ENCODE measurements at places on chromosomes 2 and 18.

DNA sequence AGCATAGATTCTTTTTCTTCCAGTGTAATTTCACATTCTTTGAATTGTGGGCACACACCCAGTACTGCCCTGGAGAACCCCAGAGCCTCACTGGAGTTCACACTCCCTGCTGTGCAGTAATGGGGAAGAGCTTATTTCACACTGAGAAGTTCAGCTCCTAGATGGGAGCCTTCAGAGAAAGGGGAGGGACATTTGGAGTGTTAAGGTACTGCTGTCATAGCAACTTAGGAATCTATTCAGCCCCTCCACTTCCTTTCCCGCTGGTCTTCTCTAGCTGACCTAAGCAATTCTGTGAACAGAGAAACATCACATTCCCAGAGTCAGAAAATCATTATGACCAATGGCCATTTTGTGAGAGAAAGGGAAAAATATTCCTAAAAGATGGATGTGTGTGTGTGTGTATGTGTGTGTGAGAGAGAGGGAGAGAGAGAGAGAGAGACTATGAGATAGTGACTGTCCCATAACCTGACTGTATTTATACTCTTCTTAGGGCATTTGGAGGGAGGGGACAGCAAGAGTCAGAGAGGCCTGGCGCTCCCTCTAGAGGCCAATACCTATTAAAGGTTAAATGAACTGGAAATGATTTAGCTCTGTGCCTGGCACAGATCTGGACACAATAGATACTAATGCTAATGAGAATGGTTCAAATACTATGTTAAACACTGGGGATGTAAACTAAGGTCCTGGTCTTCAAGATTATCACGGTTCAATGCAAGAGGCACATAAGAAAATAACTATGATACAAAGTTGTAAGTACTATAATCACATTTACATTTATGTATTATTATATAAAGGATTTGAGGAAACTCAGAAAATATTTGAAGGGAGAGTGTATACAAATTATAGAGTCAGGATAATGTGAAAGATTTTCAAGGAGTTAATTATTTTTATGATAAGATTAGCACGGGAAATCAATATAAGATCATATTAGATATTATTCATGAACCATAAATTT is 41.5 kb upstream of the RPE start:
- H3K4me1 ChIP-seq: peaks cover 4% of the 10 kb centered on the region
- H3K4me3 ChIP-seq: no peak overlapping the region
- no peaks in the 10 kb centered on the region for H3K27me3 ChIP-seq
- no peaks in the 10 kb centered on the region for H3K36me3 ChIP-seq

- H3K36me3 ChIP-seq: no peaks in the 10 kb centered on the region
- H3K4me1 ChIP-seq: no peaks in the 10 kb centered on the region
- DNase-seq: no peak
- H3K4me3 ChIP-seq: no peak overlapping the region
These were observed 10.0 kb downstream of the FOXI3 start for GRCh38 chr2:88442473-88442872.

- H3K27ac ChIP-seq: no peak overlapping the region
- H3K4me3 ChIP-seq: no peak overlapping the region
- H3K36me3 ChIP-seq: peaks cover 18% of the 10 kb centered on the region
These were observed 9.1 kb downstream of the TPRKB start for GRCh38 chr2:73728043-73728442.

- peaks cover 3% of the 10 kb centered on the region for H3K27me3 ChIP-seq
- no peaks in the 10 kb centered on the region for H3K4me1 ChIP-seq
- no peak overlapping the region for H3K4me3 ChIP-seq
- no peak overlapping the region for H3K27ac ChIP-seq
- no peaks in the 10 kb centered on the region for H3K36me3 ChIP-seq
These were observed 9.6 kb upstream of the LRP1B start for GRCh38 chr2:142140434-142140845.

GRCh38 chr2:44515416-44515815 is 153.7 kb downstream of the CAMKMT start:
- no peaks in the 10 kb centered on the region for H3K4me1 ChIP-seq
- no peak for DNase-seq
- no peaks in the 10 kb centered on the region for H3K36me3 ChIP-seq
- no peaks in the 10 kb centered on the region for H3K27me3 ChIP-seq
- no peak overlapping the region for H3K4me3 ChIP-seq
- H3K27ac ChIP-seq: no peak overlapping the region

- peaks cover 14% of the 10 kb centered on the region for H3K4me1 ChIP-seq
- H3K4me3 ChIP-seq: peak overlapping the region; percentile 47
- H3K27me3 ChIP-seq: no peaks in the 10 kb centered on the region
- DNase-seq: peak; percentile 85
- H3K36me3 ChIP-seq: no peaks in the 10 kb centered on the region
These were observed 125.5 kb upstream of the ZNF516 start for GRCh38 chr18:76620321-76621170.

- no peaks in the 10 kb centered on the region for H3K36me3 ChIP-seq
- H3K27me3 ChIP-seq: no peaks in the 10 kb centered on the region
- no peaks in the 10 kb centered on the region for H3K4me1 ChIP-seq
- DNase-seq: no peak
These were observed 1605.8 kb downstream of the SUCLG1 start for GRCh38 chr2:82853299-82853698.

- H3K4me3 ChIP-seq: no peak overlapping the region
- peaks cover 2% of the 10 kb centered on the region for H3K4me1 ChIP-seq
- DNase-seq: no peak
- no peak overlapping the region for H3K27ac ChIP-seq
- no peaks in the 10 kb centered on the region for H3K27me3 ChIP-seq
- H3K36me3 ChIP-seq: no peaks in the 10 kb centered on the region
These were observed 203.5 kb downstream of the CYP26B1 start for GRCh38 chr2:71944183-71944550.

DNA sequence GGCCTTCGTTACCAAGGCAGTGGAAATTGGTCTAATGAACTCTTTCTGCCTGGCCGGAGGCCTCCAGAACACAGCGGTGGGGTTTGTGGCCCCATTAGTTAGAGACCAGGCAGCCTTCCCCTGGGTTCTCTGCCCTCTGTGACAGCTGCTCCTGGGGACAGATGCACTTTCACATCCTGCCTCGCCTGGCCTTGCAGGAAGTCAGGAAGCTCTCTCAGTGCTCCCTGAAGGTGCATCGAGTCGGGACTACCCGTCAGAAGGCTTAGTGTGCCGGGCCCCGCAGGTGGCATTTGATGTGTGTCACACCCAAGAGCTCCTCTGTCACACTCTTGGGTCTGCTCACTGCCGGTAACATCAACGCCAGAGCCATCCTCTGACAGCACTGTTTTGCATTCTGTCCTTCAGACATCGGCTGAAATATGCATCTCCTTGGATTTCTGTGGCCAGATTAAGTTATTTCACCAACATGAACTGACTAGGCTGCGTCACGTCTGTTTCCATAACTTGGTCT is 158.3 kb downstream of the LDLRAD4 start:
- no peak overlapping the region for H3K27ac ChIP-seq
- peaks cover 8% of the 10 kb centered on the region for H3K4me1 ChIP-seq
- no peaks in the 10 kb centered on the region for H3K27me3 ChIP-seq

DNA sequence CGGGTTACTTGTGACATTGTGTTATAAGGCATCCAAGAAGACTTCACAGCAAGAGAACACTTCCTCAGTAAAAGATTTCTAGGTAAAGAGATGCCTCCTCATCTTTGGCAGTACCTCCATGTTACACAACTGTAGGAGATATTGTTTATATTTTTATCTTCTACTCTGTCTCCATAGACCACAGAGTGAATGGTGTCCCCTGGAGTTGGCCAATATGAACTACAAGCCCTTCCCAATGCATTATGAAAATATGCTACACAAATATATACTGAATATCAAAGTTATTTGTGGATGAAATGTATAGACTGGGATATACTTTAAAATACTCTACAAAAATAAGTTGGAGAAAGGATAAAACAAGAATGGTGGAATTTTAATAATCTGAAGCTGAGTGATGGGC is 46.7 kb downstream of the MBOAT2 start:
- H3K36me3 ChIP-seq: peaks cover 6% of the 10 kb centered on the region
- no peaks in the 10 kb centered on the region for H3K27me3 ChIP-seq
- peaks cover 3% of the 10 kb centered on the region for H3K4me1 ChIP-seq
- H3K27ac ChIP-seq: no peak overlapping the region
- no peak for DNase-seq

GRCh38 chr2:13666582-13667414 is 950.1 kb downstream of the TRIB2 start:
- H3K36me3 ChIP-seq: no peaks in the 10 kb centered on the region
- no peak for DNase-seq
- no peaks in the 10 kb centered on the region for H3K27me3 ChIP-seq
- H3K4me1 ChIP-seq: no peaks in the 10 kb centered on the region
- no peak overlapping the region for H3K27ac ChIP-seq

GRCh38 chr2:241573741-241574140 is 15.2 kb downstream of the BOK start:
- H3K4me1 ChIP-seq: peaks cover 27% of the 10 kb centered on the region
- H3K4me3 ChIP-seq: no peak overlapping the region
- peaks cover 52% of the 10 kb centered on the region for H3K36me3 ChIP-seq
- H3K27me3 ChIP-seq: no peaks in the 10 kb centered on the region

GRCh38 chr2:192416060-192416459 is 221.3 kb upstream of the TMEFF2 start:
- no peak for DNase-seq
- H3K27ac ChIP-seq: no peak overlapping the region
- H3K36me3 ChIP-seq: no peaks in the 10 kb centered on the region
- H3K4me3 ChIP-seq: no peak overlapping the region

- no peak overlapping the region for H3K27ac ChIP-seq
- no peaks in the 10 kb centered on the region for H3K36me3 ChIP-seq
- no peaks in the 10 kb centered on the region for H3K27me3 ChIP-seq
- H3K4me3 ChIP-seq: no peak overlapping the region
- DNase-seq: no peak
These were observed 973.7 kb upstream of the POU3F3 start for GRCh38 chr2:103880081-103880834.

DNA sequence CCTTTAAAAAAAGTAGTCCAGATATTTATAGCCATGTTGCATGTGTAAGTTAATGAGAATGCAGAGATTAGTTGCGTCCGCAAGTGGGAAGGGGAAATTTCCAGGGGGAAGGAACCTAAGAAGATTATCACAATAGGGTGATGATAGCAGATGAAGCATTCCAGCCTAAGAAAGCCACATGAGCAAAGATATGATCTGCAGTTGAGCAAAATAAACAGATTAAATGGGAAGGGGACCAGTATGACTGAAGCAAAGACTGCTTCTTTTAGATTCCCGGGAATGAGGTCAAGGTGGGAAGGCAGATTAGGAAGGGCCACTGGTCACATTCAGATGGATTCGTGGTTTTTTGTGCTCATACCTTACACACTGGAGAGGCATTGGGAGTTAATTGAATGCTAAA is 154.6 kb upstream of the CDH2 start:
- H3K4me3 ChIP-seq: no peak overlapping the region
- H3K36me3 ChIP-seq: no peaks in the 10 kb centered on the region
- H3K4me1 ChIP-seq: no peaks in the 10 kb centered on the region

DNA sequence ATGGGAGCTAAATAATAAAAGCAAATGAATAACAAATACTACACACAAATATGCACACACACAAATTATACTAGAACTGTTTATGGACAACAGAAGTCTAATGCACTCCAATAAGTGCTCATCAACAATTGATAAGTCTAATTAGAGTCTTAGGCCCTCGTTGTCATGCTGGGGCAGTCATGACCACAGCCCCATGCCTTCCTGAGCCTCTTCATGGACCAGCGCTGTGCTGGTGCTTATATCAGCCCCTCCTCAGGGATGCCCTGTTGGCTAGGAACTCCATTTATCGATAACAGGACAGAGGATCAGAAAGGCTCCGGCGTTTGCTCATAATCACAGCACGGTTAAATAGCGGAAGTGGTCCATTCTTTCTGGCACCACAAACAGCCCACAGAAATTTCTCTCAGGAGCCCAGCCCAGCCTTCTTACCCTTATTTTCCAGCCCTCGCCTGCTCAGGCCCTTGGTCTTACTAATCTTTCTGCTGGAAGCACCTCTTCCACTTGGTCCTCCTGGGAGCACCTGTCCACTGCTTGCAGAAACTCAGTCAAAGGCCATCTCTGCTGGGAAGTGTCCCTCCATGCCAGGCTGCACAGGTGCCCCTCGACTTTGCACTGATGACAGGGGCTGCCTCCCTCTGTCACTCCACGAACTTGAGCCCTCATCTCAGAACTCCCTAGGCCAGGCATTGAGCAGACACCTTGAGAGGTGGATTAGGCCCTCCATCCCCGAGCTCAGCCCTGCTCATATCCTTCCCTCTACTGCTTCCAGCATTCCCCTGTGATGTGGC is 500.2 kb upstream of the HS6ST1 start:
- H3K36me3 ChIP-seq: no peaks in the 10 kb centered on the region
- no peak overlapping the region for H3K4me3 ChIP-seq
- no peak for DNase-seq
- H3K4me1 ChIP-seq: no peaks in the 10 kb centered on the region
- peaks cover 16% of the 10 kb centered on the region for H3K27me3 ChIP-seq
- no peak overlapping the region for H3K27ac ChIP-seq

- H3K27me3 ChIP-seq: peaks cover 35% of the 10 kb centered on the region
- H3K27ac ChIP-seq: no peak overlapping the region
- no peak overlapping the region for H3K4me3 ChIP-seq
- no peaks in the 10 kb centered on the region for H3K36me3 ChIP-seq
- peak; percentile 84 for DNase-seq
These were observed 62.0 kb downstream of the ODC1 start for GRCh38 chr2:10385933-10386773.

- no peak overlapping the region for H3K27ac ChIP-seq
- H3K27me3 ChIP-seq: no peaks in the 10 kb centered on the region
- no peaks in the 10 kb centered on the region for H3K36me3 ChIP-seq
- no peaks in the 10 kb centered on the region for H3K4me1 ChIP-seq
These were observed 376.4 kb downstream of the INSIG2 start for GRCh38 chr2:118464546-118465265.

GRCh38 chr2:188303363-188304031 is 11.8 kb downstream of the GULP1 start:
- no peak overlapping the region for H3K4me3 ChIP-seq
- peak; percentile 41 for DNase-seq
- H3K27me3 ChIP-seq: no peaks in the 10 kb centered on the region

- H3K4me3 ChIP-seq: peak overlapping the region; percentile 27
- no peaks in the 10 kb centered on the region for H3K4me1 ChIP-seq
- H3K27me3 ChIP-seq: no peaks in the 10 kb centered on the region
- peak; percentile 43 for DNase-seq
- H3K27ac ChIP-seq: no peak overlapping the region
- H3K36me3 ChIP-seq: no peaks in the 10 kb centered on the region
These were observed 22.2 kb downstream of the SPAG16 start for GRCh38 chr2:213306316-213306942.

DNA sequence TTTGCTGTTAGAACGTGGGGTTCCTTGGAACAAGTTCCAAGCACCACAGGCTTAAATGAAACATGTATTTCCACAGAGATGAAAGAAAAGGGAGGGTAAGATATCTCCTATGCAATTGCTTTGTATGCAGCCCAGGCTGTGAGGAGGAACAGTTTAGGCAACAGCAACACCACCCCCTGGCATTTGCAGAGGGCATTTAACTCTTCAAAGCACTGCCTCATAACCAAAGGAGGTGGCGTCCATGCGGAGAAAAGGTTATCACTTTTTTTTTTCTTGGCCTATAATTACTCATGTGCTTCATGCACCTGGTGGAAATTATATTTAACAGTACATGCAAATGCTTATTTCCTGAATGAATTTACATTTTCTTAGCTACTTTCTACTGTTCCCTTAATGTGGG is 286.0 kb downstream of the LPIN1 start:
- no peaks in the 10 kb centered on the region for H3K36me3 ChIP-seq
- H3K27me3 ChIP-seq: no peaks in the 10 kb centered on the region
- no peak for DNase-seq
- no peak overlapping the region for H3K27ac ChIP-seq

Data from mesenchymal stem cell (in vitro differentiated cells and primary cell).